Chondrocyte (in vitro differentiated cells): ENCODE measurements at places on chromosomes 6 and 20. TPM values are rescaled to one million over a fixed set of nuclear protein-coding genes. Genes with fewer than 3 reads are reported as not detected.

DNA sequence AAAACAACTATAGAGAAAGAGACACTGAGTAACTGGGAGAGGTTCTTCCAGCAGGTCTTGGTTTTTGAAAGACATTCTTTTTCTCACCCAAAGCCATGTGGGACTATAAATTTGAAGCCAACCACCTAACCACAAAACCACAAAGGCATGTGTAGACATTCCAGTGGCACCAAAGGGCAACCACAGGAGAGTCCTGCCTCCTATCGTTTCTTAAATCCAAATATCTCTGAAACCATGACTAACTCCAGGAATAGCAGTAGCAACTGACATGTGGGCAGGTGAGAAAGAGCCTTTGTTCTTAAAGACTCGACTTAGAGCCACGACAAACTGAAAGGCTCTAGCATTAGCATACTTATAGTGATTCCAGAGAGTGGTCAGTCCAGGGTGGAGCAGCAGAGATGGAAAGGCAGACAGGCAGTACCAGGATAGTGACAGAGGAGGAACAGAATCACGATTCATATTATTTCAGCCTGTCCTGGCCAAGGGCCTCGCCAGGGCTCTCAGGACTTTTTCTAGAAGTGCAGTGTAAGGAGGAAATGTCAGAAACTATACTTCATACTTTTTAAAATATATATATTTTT lies 9.4 kb upstream of the COL9A1 start:
- no peak overlapping the region for H3K4me3 ChIP-seq
- H3K36me3 ChIP-seq = no peaks in the 10 kb centered on the region
- H3K27me3 ChIP-seq = peaks cover 47% of the 10 kb centered on the region
- no peak for DNase-seq
- H3K4me1 ChIP-seq = peaks cover 7% of the 10 kb centered on the region
- no peak overlapping the region for H3K27ac ChIP-seq

GRCh38 chr6:104460738-104461483 lies 398.8 kb downstream of the HACE1 start:
- no peaks in the 10 kb centered on the region for H3K27me3 ChIP-seq
- H3K4me3 ChIP-seq = no peak overlapping the region
- peaks cover 3% of the 10 kb centered on the region for H3K4me1 ChIP-seq
- no peak for DNase-seq

DNA sequence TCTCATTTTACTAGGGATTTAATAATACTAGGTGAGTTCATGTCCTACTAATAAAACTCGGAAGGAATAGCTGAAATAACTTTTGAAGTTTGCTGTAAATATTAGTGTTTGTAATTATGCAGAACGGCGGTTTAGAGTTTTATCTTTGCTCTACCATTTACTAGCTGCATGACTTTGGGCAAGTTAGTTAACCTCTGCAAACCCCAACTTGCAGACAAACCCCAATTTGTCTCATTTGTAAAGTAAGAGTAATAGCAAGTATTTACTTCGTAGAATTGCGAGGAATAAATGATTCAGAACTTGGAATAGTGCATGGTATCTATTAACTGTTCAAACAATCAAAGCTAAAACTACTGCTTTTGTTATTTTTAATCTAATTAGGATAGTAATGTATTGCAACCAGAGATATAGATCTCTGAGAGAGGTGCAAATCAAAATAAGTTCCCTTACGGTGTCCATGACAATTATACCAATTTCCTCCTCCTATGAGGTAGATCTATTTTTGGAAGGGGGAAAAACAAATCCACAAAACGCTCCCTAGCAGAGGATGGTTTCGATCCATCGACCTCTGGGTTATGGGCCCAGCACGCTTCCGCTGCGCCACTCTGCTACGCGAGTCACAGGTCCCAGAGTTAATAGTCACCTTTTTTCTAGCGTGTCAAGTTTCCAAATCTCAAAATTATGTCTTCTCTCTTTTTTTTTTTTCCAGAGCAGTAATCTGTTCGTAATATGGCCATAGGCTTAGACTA lies 35.1 kb upstream of the BTN3A2 start:
- peaks cover 9% of the 10 kb centered on the region for H3K27me3 ChIP-seq
- H3K27ac ChIP-seq = no peak overlapping the region
- no peaks in the 10 kb centered on the region for H3K36me3 ChIP-seq
- peaks cover 48% of the 10 kb centered on the region for H3K4me1 ChIP-seq

Gene LAMA4
- 55.2 to 115 TPM (median 102 TPM) in 3 replicates for total RNA-seq

Gene SYNCRIP
- 87.4 to 116 TPM (median 90.5 TPM) in 3 replicates for total RNA-seq

DNA sequence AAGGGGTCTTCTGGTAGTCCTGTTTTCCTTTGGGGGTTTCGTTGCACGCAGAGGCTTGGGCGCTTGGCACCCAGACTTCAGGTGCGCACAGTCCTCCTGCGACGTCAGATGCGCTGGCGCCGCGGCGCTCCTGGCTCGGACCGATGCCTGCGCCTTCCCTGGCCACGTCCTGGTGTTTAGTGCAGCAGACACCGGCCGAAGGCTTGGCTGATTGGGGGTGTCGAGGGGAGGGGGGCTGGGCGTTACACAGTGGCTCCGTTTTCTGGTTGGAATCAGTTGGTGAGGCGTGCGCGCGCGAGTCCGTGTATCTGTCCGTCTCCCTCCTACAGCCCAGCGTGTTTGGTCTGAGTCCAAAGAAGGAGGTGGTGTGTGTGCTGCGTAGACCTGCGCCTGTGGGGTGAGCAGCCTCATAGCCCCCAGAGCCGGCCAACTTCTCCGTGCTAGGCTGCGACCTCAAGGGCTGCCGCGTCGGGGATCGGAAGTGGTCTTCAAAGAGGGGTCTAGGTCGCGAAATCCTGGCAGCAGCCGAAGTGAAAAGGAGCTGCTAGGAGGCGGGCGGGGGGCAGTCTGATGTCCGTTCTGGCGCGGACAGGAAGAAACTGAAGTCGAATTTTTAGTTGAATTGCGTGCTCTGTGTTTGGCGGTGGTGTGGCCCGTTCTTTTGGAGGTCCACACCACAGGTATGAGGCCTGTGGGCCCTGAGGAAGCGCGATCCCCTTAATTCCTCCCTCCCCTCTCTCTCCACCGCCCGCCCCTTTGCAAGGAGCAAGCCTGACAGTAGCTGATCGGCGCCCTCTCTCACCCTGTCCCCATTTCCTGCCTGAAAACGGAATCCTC lies 1.5 kb downstream of the SYNDIG1 start:
- H3K4me3 ChIP-seq = peak overlapping the region; percentile 82
- H3K4me1 ChIP-seq = peaks cover 35% of the 10 kb centered on the region
- peaks cover 11% of the 10 kb centered on the region for H3K27me3 ChIP-seq

DNA sequence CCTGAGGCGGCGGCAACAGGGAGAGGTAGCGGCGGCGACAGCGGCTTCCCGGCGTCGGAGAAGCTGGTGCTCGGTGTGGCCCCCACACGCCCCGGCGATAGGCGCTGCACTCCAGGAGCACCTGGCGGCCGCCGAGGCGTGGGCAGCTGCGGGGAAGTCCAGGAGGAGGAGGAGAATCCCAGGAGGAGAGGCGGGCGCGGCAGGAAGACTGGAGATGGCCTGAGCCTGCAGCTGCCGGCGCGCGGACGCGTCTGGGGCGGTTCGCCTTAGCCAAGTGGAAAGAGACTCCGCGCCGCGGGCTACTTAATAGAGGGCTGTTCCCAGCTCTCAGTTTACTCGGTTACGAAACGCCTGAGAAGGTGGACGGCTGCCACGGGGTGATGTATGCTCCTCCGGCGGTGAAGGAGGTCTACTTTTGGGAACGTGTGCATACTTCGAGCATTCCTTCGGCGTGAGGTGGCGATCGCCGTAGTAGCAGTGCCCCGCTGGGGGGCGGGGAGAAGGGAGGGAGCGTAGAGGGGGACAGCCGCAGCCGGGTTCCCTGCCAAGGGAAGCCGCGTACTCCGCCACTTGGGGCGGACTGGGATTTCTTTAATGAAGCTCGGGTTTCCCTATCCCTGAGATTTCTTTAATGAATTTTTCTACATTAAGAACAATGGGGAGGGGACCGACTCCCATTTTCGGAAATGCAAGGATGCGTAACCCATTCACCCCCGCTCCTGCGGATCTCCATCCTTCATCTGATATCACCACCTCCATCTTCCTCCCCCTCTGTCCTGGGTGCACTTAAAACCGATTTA lies at the start of gene COL12A1:
COL12A1 (minus strand) TSS at position 278 of the 800 bp plus-strand sequence. CDS start 3,261 bp downstream, outside the sequence.
- peaks cover 27% of the 10 kb centered on the region for H3K36me3 ChIP-seq
- H3K27me3 ChIP-seq = no peaks in the 10 kb centered on the region
- peaks cover 66% of the 10 kb centered on the region for H3K4me1 ChIP-seq
- peak within 1 kb of the TSS; percentile 99 for H3K27ac ChIP-seq

GRCh38 chr6:157841211-157841840 lies 18.3 kb downstream of the SNX9 start:
- H3K4me1 ChIP-seq = peaks cover 55% of the 10 kb centered on the region
- no peak for DNase-seq
- H3K27ac ChIP-seq = peak overlapping the region; percentile 78
- H3K4me3 ChIP-seq = no peak overlapping the region
- H3K27me3 ChIP-seq = no peaks in the 10 kb centered on the region
- no peaks in the 10 kb centered on the region for H3K36me3 ChIP-seq

DNA sequence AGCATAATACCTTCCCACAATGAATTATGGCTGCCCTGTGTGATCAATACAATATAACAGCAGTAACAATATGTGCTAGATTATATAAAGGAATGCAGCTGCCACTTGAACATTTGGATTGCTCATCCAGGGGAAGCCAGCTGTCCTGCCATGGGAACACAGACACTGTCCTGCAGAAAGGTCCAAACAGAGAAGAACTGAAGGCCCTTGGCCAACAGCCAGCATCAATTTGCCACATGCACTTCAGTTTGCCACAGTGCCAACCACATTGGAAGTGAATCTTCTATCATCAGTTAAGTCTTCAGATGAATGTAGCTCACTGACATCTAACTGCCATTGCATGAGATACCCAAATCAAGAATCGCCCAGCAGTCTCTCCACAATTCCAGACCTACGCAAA lies 332.4 kb downstream of the PRKN start:
- H3K27me3 ChIP-seq = no peaks in the 10 kb centered on the region
- H3K4me3 ChIP-seq = no peak overlapping the region
- no peak overlapping the region for H3K27ac ChIP-seq
- peaks cover 18% of the 10 kb centered on the region for H3K4me1 ChIP-seq

DNA sequence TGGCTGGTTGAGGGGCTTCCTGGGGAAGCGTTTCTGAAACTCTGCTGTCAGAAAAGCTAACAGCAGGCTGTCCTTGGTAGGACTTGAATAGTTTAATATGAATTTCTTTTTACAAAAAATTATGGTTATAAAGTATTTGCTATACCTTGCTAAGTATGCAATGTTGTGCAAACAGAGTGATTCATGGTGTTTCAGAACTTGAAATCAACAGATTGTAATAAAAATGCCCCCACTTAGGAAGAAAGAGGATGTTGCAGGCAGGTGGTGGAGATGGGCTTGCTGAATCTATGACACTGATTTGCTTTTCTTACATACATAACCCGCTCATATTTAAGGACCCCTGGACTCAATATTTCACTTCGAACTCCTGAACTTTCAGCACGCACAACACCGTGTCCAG lies 211.6 kb downstream of the THBS2 start:
- no peak overlapping the region for H3K4me3 ChIP-seq
- peaks cover 46% of the 10 kb centered on the region for H3K4me1 ChIP-seq
- H3K27ac ChIP-seq = no peak overlapping the region
- H3K27me3 ChIP-seq = no peaks in the 10 kb centered on the region
- no peak for DNase-seq

DNA sequence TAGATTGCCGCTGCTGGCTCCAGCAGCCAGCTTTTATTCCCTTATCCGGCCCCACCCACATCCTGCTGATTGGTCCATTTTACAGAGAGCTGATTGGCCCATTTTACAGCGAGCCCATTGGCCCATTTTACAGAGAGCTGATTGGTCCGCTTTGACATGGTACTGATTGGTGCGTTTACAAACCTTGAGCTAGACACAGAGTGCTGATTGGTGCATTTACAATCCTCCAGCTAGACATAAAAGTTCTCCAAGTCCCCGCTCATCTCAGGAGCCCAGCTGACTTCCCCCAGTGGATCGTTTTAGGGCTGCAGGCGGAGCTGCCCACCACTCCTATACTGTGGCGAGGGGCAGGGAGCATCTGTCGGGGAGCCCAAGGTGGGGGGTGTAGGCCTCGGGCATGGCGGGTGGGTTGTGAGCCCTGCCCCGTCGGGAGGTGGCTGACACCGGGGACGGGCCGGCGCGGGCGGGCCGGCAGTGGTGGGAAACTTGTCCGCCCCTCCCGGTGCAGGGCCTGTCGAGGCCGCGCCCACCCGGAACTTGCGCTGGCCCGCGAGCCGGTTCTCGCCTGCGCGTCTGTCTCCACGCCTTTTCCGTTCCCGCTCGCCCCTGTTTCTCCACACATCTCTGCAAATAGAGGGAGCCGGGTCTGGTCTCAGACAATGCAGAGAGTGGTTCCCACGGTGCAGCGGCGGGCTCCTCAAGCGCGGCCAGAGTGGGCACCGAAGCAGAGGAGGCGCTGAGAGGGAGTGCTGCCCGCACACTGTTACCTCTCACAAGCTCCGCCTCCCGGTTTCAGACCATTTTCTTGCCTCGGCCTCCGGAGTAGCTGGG lies 86.1 kb upstream of the STMND1 start:
- H3K4me1 ChIP-seq = peaks cover 12% of the 10 kb centered on the region
- no peak overlapping the region for H3K4me3 ChIP-seq
- no peak overlapping the region for H3K27ac ChIP-seq
- H3K36me3 ChIP-seq = no peaks in the 10 kb centered on the region
- DNase-seq = no peak

- no peaks in the 10 kb centered on the region for H3K27me3 ChIP-seq
- no peak for DNase-seq
- H3K27ac ChIP-seq = no peak overlapping the region
Measured at GRCh38 chr6:24441599-24441904, 38.8 kb downstream of the MRS2 start.
